ENCODE measurements at places on chromosomes 1 and 21. TPM values are rescaled to one million over a fixed set of nuclear protein-coding genes. Genes with fewer than 3 reads are reported as not detected.

Gene SYT6
- not detected for total RNA-seq

Gene C8B
- total RNA-seq = not detected

DNA sequence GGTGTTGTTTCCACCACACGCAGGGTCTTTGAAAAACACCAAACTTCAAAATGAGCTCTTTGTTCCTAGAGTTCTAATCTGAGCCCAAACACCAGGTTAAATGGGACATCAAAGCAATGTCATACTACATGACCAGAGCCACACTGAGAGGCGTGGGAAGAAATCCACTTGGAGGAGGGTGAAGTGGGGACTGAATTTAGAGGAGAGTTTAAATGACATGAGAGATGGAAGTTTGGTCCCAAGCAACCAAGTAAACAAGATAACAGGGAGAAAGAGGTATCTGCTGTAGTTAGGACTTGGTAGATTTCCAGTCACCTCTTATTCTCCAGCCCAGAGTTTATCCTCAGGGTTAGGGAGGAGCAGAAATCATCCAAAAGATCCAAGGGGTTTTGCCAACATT, 290.9 kb upstream of the FAM78B start:
- no peak overlapping the region for H3K27ac ChIP-seq
- H3K4me3 ChIP-seq = no peak overlapping the region
- no peaks in the 10 kb centered on the region for H3K36me3 ChIP-seq
- no peak for DNase-seq
- H3K27me3 ChIP-seq = no peaks in the 10 kb centered on the region

- no peak overlapping the region for H3K27ac ChIP-seq
- H3K4me1 ChIP-seq = peaks cover 9% of the 10 kb centered on the region
- H3K36me3 ChIP-seq = no peaks in the 10 kb centered on the region
- no peak for DNase-seq
These were observed 24.4 kb upstream of the SLAMF6 start for GRCh38 chr1:160547422-160547821.

All from stomach (tissue), 19 donors.